Nephron progenitor cell (in vitro differentiated cells): ENCODE measurements at places on chromosomes 13 and 19.

- DNase-seq: no peak
Measured at GRCh38 chr19:12628040-12629022, 17.6 kb downstream of the ZNF791 start.

GRCh38 chr13:88802886-88803285, 1131.7 kb downstream of the SLITRK5 start:
- no peak for DNase-seq

- no peak for DNase-seq
Measured at GRCh38 chr13:50228527-50228926, 213.3 kb downstream of the KCNRG start.

DNA sequence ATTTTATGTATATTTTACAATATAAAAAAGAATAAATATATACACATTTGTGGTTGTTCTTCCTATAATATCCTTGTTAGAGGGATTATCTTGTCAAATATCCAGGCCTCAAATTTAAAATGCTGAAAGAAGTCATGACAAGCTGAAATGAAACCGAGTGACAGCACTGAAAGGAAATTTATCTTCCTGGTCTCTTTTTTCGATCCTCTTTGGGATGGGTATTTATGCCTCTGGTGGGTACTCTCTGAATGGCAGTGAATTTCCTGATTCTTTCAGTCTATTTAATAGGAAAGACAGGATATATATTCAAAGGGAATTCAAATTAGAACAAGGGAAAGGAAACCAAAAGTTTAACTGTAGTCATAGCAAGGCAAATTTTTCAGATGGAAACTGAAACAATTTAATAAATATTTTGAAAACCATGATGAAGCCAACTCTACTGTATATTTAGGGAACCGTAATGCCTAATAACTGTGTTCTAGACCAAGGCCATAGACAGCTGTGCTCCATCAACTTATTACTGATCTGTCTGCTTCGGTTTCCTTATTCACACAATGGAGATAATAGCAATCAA, 97.9 kb downstream of the DLEU7 start:
- no peak for DNase-seq
